ENCODE measurements at places on chromosomes 4 and X. TPM values are rescaled to one million over a fixed set of nuclear protein-coding genes. Genes with fewer than 3 reads are reported as not detected.

GRCh38 chr4:158111241-158111640 lies 61.6 kb downstream of the GASK1B start:
- no peak for DNase-seq

DNA sequence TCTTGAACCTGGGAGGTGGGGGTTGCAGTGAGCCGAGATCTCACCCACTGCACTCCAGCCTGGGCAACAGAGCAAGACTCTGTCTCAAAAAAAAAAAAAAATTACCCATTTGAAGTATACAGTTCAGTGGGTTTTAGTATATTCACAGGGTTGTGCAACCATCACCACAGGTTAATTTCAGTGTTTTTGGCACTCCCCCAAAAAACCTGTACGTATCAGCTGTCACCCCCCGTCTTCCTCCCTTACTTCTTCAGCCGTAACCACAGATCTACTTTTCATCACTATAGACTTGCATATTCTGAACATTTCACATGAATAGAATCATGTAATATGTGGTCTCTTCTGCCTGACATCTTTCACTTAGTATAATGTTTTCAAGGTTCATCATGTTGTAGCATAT lies 11.7 kb upstream of the PTTG2 start:
- DNase-seq, result no peak

- no peak for DNase-seq
Measured at GRCh38 chr4:16516796-16517439, 290.6 kb upstream of the TAPT1 start.

DNA sequence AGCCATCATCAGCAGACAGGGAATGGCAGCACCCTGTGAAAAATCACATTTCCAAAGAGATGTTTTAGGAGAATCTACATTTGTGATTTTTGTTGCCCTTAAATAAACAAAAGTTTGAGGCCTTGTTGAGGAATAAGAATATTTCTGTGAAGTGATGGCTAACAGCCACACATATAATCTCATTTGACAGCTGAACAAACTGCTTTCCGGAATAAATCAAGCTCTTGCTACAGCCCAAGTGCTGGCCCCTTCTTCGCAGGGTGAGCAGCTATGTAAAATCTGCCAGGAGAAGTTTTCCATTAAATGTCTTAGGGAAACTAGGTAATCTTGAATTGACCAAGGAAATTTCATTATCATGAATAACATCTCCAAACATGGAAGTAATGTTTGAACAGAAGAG lies 106.4 kb upstream of the GPM6B start:
- DNase-seq, result no peak

- DNase-seq, result no peak
Measured at GRCh38 chr4:4838051-4838935, 21.2 kb upstream of the MSX1 start.

- DNase-seq, result no peak
Measured at GRCh38 chrX:23879380-23880090, 28.2 kb downstream of the APOO start.

- DNase-seq, result no peak
Measured at GRCh38 chr4:173405840-173406606, 7.1 kb upstream of the SCRG1 start.

DNA sequence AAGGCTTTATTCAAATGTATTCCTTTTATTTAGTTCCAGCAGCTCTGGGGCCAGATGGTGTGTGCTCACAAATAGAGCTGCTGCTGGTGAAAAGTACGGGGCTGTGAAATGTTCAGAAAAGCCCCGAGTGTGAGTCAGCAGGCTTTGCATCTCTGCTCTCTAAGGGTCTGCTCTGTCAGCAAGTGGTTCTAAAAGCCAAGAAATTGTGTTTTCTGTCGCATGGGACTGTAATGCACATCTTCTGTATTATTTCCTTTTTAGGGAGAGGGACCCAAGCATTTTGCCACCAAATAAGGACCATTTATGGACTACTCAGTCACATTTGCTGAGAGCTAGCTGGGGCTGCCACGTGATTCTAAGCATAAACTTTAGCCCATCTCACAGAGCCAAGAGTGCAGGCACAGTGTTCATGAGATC lies 82.9 kb upstream of the NHS start:
- no peak for DNase-seq

DNA sequence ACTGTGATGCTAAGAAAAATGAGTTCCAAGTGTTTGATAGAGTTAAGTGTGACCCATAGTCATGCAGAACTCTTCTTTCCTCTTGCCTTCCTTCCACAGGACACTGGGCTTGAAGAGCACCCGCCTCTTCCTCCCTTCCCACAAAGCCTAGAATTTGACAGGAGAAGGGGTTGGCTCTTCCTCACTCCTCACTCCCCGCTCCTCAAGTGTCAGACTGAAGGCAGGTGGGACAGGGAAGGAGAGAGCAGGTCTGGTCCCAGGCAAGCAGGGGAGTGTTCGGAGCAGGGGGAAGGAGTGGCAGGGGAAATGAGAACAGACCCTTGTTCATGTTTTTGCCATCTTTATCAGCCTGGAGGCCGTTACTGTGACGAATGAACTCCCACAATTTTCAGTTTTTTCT lies 10.7 kb downstream of the MAGED2 start:
- DNase-seq, result no peak

GRCh38 chrX:42678133-42678532 lies 99.8 kb downstream of the PPP1R2C start:
- peak; percentile 13 for DNase-seq

DNA sequence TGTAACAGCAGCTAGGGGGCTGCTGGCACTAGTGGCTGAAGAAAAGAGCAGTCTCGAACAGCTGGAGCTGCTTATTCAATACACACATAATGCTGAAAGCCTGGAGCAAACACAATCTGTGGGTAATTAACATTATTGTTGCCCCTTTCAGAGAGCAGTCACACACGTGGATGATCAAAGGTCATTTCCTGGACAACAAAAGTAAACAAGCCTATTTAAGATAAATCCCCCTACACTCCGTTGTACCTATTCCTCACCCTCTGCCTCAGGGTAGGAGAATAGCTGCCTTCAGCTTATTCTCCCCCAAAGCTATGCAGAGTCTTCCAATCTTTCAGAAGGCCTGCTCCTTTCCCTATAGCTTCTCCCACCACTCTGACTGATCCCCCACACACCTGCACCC lies 803.9 kb downstream of the C4orf33 start:
- no peak for DNase-seq

DNA sequence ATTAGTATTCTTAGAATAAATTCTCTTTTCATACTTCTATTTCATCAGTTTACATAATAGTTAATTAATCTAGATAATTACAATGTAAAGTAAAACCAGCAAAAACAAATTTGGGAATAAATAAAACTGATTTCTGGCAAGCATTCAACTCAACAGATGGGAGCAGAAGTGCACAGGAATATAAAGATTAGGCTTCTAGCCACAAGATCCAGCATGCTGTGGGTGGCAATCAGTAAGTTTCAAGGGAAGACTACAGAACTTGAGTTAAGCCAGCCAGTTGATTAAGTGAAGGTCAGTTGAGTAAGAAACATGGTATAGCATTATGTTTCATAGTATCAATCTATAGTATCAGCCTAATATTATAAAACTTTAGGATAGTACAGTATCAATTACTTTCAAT lies 324.2 kb upstream of the AADAT start:
- no peak for DNase-seq

DNA sequence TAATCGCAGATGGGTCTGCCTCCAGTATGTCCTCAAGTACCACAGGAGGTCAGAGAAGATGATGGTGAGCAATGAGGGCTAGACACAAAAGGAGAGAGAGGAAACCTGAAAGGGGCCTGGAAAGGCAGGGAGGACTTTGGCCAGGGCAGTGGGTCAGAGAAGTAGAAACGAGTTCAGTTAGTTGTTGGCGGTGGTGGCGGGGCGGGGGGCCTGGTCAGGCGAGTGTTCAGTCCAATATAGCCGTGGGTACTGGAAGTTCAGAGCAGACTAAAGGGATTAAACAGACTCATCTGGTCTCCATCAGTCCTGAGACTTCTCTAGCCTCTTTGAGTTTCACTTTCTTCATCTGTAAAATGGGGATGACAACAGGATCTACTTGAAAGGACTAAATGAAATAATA lies 90.8 kb downstream of the TSPAN5 start:
- no peak for DNase-seq

GRCh38 chrX:21781525-21781924 lies 23.6 kb upstream of the SMPX start:
- DNase-seq, result no peak

DNA sequence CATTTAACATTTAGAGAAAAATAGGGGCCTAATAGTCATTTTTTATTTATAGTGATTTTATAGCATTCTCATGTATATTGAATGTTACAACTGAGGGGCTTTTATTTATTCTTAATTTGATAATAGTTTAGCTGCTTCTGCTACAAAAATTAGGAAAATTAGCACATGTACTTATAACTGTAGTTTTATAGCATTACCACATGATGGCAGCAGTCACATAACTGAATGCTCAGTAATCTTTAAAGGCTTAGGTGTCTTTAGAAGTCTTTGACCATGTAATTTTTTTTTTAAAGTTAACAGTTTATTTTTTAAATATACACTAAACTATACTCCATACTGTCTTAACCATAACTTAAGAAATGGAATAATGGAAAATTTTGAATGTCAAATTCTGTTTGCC lies 136.6 kb downstream of the STAG2 start:
- no peak for DNase-seq

- DNase-seq, result no peak
Measured at GRCh38 chrX:13374364-13374763, 54.5 kb upstream of the ATXN3L start.

DNA sequence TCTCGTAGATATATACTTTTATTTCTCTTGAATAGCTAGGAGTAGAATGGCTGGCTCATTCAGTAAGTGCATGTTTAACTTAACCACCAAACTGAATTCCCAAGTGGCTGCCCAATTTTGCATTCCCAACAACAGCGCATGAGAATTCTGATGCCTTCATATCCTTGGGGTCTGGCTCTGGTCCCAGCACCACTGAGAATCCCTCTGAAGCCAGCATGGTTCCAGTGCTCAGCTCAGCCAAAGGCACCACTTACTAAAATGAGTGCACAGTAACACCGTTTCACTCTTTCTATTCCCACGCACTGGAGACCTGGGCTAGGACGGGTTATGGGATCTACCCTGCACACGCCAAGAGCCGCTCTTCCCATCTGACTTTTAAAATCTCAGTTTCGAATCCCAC lies 60.4 kb downstream of the CASP3 start:
- no peak for DNase-seq

- no peak for DNase-seq
Measured at GRCh38 chr4:145230726-145231125, 50.3 kb upstream of the OTUD4 start.

Gene SULT1B1
- 0.89 TPM for total RNA-seq

Gene PDGFRA
- total RNA-seq, result 29.8 TPM

Gene STOX2
- 8.5 TPM for total RNA-seq

Gene IRS4
- total RNA-seq, result not detected

Gene THAP6
- total RNA-seq, result 17.0 TPM

Gene C4orf51
- total RNA-seq, result not detected

Gene CFAP47
- total RNA-seq, result not detected

Gene TCEAL2
- total RNA-seq, result 0.27 TPM

All from Right ventricle myocardium superior (tissue), 1 donor.